ENCODE measurements at places on chromosomes 2 and 18.

GRCh38 chr2:63827749-63828148 lies 13.9 kb upstream of the UGP2 start:
- DNase-seq = no peak

DNA sequence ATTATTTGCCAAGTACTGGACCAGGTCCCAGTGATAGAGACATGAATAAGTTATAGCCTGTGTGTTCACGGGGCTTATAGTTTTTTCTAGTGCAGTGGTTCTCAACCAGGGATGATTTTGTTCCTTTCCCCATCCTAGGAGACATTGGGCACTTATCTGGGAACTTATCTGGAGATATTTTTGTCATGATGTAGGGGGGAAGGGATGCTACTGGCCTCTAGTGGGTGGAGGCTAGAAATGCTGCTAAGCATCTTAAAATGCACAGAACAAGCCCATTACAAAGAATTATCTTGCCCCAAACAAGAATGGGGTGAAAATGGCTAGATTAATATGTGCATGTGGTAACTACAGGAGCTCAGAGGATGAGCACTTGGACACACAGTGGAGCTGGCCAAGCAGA lies 75.2 kb downstream of the KLHL29 start:
- DNase-seq = no peak

DNA sequence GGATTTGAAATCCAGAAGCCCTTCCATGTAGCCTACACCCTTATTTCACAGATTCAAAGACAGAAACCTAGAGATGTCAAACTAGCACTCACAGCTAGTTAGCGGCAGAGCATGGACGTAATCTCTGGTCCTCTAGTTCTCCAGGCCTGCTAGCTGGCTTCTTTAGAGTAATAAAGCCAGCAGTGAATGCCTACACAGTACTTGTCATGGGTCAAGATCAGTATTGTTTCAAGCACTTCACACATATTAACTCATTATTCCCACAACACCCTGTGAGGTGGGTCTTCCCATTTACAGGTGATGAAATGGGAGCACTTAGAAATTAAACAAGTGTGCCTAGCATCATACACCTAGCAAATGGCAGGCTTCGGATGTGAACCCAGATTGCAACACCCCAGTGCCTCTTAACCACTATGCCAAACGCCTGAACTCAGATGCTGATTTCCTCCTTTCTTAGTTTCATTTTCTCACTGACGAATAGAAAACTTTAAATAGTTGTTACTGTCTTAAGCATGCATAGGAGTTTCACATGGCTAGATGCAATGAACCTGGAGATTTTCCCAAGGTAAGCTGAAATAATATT lies 14.5 kb upstream of the ZBTB14 start:
- no peak for DNase-seq

DNA sequence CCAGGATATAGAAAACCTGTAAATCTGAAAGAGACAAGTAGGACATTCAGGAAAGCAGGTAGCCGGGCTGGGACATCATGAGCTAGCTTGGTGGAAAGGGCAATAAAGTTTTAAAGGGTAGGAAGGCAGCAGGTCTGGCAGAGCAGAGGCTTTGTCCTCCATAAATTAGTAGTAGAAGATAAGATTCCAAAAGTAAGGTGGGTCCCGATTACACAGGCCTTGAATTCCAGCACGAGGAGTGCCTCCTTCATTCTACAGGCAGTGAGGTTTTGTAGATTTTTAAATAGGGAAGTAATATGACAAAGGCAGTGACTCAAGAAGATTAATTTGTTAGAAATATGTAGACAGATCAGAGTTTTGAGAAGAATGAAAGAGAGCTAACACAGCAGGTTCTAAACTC lies 160.7 kb downstream of the DTNB start:
- no peak for DNase-seq

- no peak for DNase-seq
Measured at GRCh38 chr2:205032093-205032551, 486.8 kb downstream of the PARD3B start.

DNA sequence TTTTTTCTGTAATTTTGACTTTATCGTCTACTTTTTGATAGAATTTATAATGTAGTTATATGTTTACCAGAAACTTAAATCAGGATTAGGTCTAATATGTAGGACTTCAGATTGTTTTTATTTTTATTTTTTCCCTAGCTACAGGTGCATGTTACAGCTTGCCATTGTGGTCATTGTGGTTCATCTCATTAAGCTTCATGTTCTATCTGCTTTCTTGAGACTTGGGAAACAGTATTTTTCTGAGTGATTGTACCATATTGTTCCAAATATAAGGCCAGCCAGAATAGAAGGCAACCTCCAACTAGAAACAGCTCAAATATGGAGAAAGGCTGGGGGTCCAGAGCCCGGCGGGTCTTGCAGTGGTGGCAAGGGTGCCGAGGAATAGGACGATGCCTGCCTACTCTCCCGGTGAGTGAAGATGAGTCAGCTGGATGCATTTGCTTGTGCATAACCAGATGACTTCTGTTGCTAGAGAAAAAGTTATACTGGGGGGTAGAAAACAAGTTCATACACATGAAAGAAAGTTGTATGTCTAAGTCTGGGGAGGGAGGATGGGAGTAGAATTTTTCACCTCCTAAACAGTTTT lies 188.4 kb downstream of the CCDC85A start:
- DNase-seq = no peak

DNA sequence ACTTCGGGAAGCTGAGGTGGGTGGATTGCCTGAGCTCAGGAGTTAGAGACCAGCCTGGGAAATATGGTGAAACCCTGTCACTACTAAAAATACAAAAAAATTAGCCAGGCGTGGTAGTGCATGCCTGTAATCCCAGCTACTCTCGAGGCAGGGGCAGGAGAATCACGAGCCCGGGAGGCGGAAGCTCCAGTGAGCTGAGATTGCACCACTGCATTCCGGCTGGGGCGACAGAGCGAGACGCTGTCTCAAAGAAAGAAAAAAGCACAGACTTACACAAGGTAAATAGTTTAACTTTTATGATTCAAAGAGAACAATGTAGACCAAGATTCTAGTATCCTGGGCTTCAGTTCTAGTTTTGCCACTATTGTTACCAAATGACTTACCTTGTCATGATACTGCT lies 37.4 kb downstream of the NCKAP1 start:
- DNase-seq = no peak

DNA sequence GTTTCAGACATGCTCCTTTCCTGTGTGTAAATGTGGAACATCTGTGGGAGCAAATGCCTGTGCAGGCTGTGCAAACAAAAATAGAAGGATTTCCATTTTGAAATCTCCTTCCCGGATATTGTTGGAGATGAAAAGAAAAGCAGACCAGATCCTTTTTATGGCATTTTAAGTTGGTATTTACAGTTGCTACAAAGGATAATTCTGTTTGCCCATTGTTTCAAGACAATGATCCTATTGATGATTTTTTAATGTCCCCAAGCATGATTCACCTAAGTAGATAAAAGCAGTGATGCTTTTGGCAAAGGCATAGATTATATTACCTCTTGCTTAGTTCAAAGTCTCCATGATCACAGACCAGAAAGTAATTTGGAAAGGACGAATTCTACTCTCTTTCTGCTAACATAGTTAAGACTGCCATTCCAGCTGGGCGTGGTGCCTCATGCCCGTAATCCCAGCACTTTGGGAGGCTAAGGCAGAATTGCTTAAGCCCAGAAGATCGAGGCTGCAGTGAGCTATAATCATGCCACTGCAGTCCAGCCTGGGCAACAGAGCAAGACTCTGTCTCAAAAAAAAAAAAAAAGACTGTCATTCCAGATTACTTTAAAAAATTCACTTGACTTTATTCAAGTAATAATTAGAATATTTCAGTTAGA lies 209.6 kb upstream of the SLC39A10 start:
- DNase-seq = no peak

- DNase-seq = no peak
Measured at GRCh38 chr18:32200766-32201165, 10.9 kb downstream of the MEP1B start.

- DNase-seq = peak; percentile 44
Measured at GRCh38 chr2:122378521-122378920, 623.1 kb downstream of the TSN start.

DNA sequence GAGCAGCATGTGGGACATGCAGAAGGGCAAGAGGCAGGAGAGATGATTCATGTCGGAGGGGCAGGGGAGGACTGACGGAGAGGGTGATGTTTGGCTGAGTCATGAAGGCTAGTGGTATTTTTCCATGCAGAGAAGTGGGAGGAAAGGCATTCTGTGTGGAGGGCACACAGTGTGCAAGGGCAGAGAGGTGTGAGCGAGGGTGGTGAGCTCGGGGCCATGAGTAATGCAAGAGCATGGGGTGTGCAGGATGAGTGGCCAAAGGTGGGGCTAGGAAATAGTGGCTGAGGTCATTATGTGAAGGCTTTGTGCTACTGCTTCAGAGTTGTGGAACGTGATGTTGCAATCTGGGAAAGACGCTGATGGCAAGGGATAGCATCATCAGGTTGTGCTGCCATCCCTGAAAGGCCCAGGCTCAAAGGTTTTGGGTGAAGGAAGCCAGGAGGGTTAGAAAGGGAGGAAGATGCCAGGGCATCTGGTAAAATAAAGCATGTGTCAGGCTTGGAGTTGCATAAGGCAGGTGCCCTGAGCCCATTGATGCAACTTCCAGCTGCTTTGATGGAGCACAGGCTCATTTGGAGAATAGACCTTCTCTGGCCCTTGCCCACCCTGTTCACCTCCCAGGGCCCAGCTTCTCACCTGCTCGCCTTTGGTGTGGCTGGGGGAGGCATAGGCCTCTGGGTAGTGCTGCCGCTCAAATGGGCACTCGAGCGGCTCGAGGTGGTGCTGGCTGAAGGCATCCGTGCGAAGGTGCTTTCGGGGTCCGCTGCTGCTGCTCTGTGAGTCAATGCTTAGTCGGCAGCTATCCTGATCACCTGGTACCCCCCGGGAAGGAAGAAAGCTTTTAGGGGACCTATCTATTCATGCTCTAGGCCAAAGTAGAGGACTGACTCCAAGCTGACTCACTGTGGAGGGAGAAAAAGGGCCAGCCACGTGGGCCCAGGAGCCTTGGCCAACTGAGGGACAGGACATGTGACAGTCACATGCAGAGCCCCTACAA lies 37.5 kb downstream of the PAX8 start:
- no peak for DNase-seq

- no peak for DNase-seq
Measured at GRCh38 chr2:48205137-48205798, 299.0 kb upstream of the FBXO11 start.

- no peak for DNase-seq
Measured at GRCh38 chr2:113887009-113887792, 2.7 kb upstream of the ACTR3 start.

GRCh38 chr2:71882949-71883472 lies 264.7 kb downstream of the CYP26B1 start:
- peak; percentile 66 for DNase-seq

GRCh38 chr2:150135223-150135883 lies 352.1 kb downstream of the RND3 start:
- DNase-seq = peak; percentile 49

DNA sequence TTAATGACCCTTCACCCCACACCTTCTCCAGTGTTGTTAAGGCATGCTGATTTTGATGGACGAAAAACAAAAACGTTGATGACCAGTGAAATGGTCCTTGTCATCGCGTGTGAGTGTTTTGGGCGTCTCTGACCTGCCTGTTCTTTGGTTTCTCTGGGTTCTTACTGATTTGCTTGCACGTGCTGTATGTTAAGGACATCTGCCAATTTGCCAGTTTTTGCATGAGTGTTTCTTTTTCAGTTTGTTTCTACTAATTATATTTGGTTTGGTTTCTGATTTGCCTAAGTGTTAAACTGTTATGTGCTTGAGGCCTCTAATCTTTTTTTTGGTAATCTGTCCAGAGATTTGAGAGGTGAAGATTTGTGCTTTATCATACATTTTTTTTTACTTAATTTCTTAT lies 14.6 kb downstream of the TRAF3IP1 start:
- DNase-seq = no peak

GRCh38 chr2:69767034-69767433 lies 25.1 kb downstream of the ANXA4 start:
- no peak for DNase-seq

- DNase-seq = no peak
Measured at GRCh38 chr2:95008306-95008705, 17.2 kb upstream of the MAL start.

- DNase-seq = no peak
Measured at GRCh38 chr2:168951871-168952270, 50.8 kb downstream of the G6PC2 start.

DNA sequence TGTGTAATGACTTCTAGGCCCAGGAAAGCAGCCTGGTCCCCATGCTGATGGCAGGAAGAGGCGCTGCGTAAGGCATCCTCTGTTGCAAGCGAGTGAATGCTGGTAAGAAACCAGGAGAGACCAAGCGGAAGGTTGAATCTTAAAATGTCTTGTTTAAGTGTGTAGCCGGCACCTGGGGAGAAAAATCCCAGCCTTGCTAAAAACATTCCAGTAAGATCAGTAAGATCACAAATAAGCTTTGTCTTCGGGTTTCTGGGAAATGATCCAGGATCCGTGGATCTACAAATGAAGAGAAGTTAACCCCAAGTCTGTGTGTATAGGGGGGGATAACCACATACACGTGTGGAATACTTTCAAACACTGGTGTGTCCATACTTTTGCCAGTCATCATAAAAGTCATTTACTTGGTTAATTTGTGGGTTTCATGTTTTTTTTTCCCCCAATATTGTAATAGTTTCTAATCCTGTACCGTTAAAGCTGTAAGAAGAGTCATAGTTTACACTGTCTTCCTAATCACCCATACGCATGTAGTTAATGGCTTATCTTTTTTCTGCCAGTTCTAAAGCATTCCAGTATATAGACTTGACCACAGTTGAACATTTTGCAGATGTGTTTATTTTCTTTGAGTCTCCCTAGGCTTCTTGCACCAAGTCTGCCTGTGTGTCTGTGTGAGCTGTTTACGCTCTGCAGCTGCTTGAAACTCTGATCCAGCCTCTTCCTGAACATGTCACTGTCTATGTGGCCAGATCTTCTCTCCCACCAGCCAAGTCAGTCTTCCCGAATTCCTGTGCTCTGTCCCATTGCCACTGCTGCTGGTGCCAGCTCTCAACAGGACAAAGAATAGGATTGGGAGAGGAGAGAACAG lies 135.9 kb upstream of the ARL4C start:
- DNase-seq = no peak

GRCh38 chr2:150138587-150138986 lies 348.9 kb downstream of the RND3 start:
- DNase-seq = no peak

DNA sequence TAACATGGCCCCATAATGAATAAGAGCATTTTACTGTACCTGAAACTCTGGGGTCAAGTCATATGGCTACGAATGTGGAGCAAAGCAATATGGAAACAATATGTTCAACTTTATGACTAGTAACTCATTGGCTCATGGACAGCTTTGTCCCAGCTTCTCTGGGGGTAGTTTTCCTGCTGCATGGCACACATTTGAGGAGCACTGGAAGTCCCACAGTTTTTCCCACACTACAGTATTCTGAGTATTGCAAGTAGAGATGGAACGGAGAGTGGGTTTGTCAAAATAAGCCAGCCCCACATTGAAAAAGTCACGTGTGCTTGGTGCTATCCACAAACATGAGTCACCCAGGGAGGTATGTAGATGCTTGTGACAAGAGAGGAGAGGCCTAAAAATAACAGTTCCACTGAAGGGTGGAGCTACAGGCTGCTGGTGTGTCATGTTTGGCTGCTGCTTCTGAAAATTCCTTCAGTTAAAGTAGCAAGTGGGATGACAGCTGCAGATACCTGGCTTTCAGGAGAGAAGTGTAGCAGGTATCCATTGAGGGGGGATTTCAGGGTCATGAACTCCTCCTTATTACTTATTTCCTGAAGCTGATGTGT lies 48.2 kb upstream of the CTAGE1 start:
- DNase-seq = no peak

- DNase-seq = no peak
Measured at GRCh38 chr2:96153291-96153713, 8.1 kb upstream of the DUSP2 start.

All from right forelimb (tissue), 1 donor.